ENCODE measurements at places on chromosomes 1 and 21.

- DNase-seq, result peak; percentile 15
Measured at GRCh38 chr1:100927276-100927675, 31.4 kb downstream of the SLC30A7 start.

GRCh38 chr1:242448910-242449645 is 75.4 kb downstream of the PLD5 start:
- no peak for DNase-seq

GRCh38 chr1:186915555-186915954 is 86.8 kb downstream of the PLA2G4A start:
- DNase-seq, result no peak

GRCh38 chr1:162530307-162530987 is 31.1 kb upstream of the UAP1 start:
- DNase-seq, result no peak

DNA sequence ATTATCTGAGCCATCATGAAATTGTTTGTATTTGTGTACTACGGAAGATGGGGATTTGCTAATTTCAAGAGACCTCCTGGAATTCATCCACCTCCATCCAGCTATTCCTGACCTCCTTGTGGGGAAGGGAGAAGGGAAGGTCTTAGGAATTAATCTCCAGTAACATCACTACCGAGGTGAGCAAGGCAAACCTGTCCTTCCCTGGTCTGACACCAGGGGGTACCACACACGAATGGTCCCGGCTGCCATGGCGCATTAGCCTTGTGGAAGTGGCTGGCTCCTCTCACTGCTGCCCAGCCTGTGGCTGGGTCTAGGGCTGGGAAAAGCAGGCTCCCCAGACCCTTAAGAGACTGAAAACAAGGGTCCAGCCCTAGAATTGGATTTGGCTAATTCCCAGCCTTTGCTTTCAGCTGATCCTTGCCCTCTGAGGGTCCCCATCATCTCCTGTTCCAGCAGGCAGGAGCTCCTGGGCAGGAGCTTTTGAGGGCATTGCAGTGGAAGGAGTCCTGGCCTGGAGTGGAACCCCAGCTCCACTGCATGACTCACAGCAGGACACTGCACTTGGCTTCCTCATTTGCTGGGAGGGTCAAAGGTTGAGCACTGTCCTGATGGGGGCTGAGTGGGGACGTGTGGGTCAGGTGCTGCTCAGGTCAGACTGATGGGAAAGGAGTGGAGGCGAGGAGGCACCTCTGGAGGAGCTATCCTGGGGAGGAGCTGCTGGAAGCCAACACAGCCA is 34.8 kb downstream of the RIMS3 start:
- DNase-seq, result no peak

- no peak for DNase-seq
Measured at GRCh38 chr1:48033495-48034045, 36.4 kb upstream of the TRABD2B start.

- DNase-seq, result no peak
Measured at GRCh38 chr1:223405507-223405906, 12.3 kb downstream of the CCDC185 start.

DNA sequence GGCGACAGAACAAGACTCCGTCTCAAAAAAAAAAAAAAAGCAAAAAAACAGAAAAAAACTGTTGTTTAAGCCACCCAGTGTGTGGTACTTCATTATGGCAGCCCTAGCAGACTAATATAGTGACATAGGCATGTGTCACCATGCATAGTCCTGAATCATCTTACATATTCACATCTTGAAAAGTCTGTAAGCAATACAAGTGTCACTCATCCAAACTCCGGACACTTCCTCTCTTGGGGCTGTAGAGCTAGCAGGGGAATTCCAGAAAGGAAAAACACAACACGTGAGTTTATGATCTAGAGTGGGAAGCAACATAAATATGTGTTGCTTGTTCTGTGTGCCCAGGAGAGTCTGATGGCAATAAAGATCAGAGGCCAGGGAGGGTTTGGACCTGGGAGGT is 81.6 kb upstream of the KCNE2 start:
- DNase-seq, result no peak

DNA sequence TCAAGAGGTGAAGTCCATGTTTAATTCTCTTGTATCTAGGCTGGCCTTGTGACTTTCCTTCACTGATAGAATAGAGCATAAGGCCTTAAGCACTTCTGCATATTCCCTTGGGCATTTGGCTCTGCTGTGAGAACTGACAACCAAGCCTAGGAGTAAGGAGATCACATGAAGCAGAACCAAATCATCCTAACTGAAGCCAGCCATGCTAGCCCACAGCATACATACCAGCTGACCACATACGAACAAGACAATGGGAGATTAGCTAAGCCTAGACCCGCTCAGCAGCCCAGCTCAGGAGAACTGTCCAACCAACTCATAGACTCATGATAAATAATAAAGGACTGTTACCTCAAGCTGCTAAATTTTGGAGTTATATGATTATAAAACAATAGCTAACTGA is 114.6 kb upstream of the NEK7 start:
- no peak for DNase-seq

GRCh38 chr1:156904187-156904959 is 10.9 kb downstream of the PEAR1 start:
- no peak for DNase-seq

DNA sequence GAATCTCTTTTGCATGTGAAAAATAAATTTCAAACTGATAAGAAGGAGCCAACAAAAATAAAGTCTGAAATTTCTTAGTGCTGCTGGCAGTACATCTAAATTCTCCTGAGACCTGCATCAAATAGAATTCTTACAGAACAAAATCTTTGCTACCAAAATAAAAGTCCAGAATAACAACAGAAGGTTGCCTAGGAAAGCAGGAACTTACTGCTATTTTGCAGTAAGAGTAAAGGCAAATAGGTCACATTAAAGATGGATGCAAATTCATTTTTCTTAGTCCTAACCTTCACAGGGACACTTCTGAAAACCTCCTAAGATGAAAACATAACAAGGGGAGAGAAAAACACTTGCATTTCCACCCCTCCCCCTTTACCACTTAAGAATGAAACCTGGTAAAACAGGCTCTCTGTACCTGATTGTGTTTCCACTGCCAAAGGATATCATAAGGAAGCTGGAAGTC is 59.0 kb downstream of the RUSC1 start:
- DNase-seq, result no peak

DNA sequence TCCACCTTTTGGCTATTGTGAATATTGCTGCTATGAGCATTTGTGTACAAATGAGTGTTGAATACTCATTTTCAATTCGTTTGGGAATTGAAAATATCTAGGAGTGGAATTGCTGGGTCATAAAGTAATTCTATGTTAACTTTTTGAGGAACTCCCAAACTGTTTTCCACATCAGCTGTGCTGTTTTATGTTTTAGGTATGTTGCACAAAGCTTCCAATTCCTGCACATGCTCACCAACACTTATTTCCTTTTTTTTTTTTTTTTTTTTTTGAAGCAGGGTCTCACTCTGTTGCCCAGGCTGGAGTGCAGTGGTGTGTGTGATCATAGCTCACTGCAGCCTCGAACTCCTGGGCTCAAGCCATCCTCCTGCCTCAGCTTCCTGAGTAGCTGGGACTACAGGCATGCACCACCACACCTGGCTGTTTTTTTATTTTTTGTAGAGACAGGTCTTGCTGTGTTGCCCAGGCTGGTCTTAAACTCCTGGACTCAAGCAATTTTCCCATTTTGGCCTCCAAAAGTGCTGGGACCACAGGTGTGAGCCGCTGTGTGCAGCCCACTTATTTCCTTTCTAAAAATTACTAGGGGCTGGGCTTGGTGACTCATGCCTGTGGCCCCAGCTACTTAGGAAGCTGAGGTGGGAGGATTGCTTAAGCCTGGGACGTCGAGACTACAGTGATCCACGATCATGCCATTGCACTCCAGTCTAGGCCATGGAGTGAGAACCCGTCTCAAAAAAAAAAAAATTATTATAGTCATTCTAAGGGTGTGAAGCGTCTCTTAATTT is 33.4 kb downstream of the TMCC2 start:
- DNase-seq, result no peak

- DNase-seq, result no peak
Measured at GRCh38 chr1:3890389-3891328, 9.4 kb downstream of the C1orf174 start.

DNA sequence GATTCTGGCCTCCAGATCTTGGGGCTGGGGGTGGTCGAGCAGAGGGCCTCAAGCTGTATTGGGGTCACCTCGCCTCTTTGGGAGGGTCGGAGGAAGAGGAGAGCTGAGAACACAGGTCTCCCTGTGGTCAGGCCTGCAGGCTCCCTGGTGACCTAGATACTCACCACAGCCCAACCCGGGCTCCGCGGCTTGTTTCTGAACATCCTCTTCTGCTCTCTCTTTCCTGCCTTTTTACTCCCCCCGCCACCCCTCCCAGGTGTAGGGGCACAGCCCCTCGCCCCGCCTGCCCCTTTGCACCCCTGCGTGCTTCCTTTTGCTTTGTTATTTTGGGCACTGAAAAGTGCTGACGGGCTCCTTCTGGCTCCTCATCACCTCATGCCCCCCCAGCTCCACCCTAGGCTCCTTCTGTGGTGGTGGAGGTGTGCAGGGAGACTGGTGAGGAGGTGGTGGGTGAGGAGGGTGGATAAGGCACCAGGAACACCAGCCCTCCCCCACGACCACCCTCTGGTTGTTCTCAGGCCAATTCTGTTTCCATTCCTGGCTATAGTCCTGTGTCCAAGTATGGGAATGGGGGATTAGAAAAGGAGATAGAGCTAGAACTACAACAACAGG is 10.6 kb upstream of the LINGO4 start:
- no peak for DNase-seq

DNA sequence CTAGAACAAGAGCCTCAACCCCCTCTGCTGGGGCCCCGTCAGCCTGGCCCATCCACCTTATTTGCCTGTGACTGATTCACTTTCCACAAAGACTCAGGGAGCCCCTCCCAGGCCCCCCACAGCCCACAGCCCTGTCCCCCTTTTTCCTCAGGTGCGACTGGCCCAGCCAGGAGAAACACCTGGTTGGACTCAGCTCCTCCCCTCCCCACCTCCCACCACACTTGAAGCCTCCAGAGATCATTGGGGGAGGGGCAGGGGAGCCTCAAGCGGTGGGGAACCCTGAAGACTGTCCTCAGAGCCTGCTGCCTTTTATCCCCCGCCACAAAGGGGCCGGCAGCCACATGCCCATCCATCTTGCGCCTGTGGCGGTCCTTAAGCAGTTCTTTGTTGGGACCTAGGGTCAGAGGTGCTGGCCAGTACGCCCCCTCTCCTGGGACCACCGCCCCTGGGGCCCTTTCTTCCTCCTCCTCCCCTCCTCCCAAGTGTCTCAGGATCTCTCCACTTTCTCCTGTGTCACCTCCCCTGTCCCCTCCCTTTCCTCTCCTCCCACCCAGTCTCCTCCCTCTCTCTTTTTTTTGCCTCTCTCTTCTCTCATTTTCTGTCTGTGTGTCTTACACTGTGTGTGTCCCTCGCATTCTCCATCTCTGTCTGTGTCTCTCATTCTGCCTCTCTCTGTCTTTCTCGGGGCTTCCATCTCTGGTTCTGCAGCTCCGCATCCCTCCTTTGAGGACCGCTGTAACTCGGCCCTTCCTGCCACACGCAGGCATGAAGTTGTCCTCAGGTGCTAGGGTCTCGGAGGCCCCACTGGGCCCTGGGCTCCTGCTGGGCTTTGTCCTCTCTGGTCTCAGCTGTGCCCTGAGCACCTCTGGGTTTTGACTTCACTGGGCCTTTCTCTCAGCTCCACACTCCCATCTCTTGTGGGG is 12.2 kb downstream of the CRABP2 start:
- no peak for DNase-seq

DNA sequence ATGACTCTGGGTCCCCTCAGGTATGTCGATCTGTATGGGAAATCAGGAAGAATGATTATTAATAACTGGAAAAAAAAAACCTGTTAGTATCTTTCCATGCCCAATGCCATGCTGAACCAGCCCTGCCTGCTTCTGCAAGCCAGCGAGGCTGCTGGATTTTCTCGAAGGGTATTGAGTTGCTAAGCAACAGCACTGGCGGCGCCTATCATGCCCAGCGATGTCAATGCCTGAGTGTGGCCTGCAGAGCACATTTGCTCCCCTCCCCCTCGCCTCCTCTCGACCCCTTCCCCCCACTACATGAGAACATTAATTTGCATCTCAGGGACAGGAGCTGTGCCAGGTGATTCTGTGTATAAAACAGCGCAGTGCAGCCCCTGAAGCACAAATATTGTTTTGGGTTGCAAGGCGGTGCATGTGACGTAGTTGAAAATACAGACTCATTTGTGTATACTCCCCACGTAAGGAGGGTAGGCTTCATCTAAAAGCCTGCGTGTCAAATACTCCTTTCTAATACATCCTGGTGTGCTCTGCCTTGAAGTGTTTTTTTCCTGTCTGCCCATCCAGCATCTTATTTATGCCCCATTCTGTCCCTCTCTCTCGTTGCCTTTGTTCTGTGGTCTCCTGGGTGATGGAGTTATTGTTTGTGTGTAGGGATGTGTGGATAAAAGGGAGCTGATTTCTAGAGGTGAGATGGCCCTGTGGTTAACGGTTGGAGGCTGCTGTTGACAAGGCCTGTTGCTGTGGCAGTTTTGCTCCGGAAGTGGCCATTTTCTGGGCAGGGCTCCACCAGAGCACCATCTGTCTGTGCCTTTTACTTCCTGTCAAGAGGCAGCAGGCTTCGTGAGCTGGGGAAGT is 32.7 kb upstream of the ATP5PO start:
- peak; percentile 80 for DNase-seq

DNA sequence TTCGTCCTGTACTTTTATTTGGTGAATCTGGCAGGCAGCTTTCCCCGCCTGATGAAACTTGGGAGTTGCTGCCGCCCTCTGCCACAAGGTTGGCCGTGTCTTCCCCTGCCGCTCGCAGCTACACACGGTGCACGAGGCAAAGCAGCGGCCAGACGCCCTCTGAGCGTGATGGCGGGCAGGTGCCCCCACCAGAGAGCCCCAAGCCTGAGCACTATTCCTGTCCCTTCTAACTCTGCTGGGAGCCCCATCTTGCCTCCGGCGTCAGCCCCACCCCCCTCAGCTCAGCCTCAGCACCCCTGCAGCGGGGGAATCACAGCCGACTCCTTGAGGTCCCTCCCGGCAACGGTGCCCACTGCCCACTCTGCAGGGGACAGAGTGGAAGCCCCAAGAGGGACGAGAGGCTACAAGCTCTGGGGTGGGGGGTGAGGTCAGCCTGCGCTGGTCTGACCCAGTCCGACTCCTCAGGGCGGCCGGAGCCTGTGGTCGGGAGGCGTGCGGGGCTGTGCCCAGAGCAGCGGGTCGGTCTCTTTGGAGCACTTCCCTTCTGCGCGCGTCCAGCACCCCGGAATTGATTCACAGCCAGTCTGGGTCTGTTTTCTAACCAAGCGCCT is 41.3 kb downstream of the RIPK4 start:
- DNase-seq, result no peak

DNA sequence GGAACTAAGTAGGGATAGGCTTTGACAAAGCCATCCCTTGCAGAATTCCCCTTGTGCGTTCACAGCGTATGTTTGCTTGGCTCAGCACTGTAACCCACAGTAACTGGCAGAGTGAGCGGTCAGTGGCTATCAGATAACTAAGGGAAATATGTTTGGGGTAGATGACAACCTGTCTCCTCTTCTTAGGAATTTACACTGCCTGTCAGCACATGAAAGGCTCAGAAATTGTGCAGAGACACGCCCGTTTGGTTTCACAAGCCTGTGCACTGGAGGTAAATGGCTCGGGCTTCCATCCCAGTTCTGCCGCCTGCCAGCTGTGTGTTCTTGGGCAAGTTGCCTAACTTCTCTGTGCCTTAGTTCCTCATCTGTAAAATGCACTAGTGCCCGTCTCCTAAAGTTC is 101.2 kb downstream of the PRDM2 start:
- DNase-seq, result no peak
